AG09319 (cell line): ENCODE measurements at places on chromosomes 12 and 14.

DNA sequence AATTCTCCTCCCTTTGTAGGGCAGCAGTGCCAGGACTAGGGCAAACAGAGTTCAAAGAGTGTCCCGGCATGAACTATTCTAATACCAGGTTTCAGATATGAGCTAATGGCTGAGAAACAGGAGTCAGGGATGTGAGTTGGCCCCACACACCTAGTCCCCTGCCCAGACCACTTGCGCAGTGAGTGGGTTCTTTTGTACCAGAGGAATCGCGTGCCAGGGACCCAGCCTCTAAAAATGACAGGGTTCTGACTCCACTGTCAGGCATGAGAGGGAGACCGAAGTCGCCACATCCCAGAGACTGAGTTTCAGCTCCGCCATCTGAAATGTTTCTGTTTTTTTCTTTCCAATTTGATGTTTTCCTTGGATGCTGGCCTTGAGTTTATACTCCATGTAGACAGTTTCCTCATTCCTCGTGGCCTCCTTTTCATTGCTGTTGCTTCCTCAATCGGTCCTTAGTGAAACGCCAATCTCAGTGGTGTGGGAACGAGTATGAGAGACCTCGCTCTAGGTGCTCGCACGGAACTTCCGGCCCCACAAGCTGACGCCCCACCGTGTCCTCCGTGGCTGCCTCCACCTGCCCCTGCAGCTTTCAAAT lies 31.5 kb downstream of the FBXL14 start:
- no peak for DNase-seq

DNA sequence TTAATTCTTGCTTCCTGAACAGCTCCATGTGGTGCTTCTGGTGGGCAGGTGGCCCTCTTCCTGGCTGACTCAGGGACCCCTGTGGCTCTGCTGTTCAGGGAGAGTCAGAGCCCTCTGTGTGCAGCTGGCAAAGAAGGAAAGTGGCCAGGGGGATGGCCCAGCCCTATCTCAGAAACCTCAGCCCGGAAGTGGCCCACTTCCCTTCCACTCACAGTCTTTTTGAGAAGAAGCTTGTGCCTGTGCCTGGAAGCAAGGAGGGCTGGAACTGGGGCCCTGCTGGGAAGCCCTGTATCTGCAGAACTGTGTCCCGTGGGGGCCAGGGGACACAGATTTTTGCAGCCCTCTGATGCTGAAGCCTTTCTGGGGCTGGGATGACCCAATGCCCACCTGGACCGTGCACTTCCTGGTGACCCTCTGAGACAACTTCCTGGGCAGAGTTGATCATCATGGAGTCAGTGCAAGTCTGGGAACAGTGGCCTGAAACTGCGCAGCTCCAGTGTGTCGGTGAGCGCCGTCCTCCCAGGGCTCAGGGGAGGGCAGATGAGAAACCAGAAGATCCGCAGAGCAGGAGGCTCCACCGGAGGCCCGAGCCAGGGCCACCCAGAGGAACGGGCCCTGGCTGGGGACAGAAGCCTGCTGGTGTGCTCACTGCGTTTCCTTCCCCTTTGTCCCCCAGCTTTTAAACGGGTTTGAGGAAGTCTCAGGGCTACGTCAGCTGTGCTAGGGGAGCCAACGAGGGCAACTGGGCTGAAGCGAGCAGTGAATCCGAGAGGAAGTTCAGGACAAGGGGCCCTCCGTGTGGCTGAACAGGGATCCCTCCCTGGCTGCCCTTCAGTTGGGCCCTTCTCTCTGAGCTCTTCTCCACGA lies 217.4 kb upstream of the RTL1 start:
- no peak for DNase-seq

DNA sequence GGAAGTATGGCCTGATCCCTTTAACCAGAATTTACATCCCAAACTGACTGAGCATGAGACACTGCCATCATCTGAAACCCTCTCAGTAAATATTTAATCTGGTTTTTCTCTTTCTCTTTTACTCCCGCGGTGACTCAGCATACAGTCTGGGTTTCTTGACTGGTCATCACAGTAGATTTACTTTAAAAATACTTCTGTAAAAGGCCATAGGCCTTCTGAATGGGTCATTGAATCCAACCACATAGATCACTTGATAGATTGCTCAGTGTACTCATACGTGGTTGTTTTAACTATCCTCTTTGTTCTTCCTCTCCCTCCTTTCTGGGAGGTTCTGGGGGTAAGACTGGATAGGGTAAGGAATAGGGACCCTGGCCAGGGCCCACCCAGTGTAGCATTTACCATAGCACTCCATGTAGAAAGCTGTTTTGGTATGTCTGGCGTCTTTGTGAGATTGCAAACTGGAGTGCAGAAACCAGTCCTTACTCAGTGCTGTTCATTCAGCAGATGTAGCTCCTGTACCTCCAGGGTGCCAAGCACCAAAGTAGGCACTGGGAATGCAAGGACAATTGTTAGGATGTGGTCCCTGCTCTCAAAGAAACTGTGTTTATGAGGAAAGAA lies 165.7 kb downstream of the SRGAP1 start:
- peak; percentile 44 for DNase-seq

DNA sequence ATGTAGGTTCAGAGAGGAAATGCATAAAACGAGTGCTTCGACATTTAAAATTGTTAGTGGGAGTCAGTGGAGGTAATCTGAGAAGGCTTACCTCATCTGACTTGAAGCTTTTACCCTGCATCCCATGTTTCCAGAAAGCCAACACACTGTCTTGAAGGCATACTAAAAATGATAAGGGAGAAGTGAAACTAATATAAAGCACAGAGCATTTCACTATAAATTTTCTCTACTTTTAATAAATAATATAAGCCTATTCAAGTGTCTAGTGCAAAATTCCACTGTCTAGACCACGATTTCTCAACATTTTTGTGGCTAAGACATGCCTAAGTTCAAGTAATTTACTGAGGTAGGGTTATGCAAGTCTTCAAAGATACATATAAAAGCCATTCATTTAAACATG lies 29.1 kb upstream of the CDKL1 start:
- no peak for DNase-seq

DNA sequence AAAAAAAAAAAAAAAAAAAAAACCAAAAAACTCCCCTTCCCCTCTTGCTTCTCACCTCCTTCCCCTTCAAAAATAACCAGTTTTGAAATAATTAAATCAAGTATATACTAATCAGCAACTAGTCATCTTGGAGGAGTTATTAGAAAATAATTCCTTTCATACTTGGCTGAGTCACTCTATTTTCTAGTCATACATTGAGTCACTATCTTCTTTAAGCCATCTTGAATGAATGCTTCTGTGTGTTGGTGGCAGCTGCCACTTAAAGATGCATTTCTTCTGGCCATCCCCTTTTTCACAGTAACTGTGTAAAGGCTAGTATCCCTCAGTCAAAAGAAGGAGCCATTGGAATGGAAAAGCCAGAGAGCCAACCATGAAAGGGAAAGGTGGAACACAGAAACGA lies 84.2 kb upstream of the TMEM263 start:
- no peak for DNase-seq

DNA sequence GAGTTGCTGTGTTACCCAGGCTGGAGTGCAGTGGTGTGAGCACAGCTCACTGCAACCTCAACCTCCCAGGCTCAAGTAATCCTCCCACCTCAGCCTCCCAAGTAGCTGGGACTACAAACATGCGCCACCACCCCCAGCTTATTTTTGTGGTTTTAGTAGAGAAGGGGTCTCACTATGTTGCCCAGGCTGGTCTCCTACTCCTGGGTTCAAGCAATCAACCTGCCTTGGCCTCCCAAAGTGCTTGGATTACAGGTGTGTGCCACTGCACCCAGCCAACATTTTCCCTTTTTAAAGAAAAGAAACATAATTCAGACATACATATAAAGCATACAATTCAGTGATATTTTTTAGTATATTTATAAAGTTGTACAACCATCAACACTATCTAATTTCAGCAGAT lies 44.4 kb downstream of the RESF1 start:
- no peak for DNase-seq

DNA sequence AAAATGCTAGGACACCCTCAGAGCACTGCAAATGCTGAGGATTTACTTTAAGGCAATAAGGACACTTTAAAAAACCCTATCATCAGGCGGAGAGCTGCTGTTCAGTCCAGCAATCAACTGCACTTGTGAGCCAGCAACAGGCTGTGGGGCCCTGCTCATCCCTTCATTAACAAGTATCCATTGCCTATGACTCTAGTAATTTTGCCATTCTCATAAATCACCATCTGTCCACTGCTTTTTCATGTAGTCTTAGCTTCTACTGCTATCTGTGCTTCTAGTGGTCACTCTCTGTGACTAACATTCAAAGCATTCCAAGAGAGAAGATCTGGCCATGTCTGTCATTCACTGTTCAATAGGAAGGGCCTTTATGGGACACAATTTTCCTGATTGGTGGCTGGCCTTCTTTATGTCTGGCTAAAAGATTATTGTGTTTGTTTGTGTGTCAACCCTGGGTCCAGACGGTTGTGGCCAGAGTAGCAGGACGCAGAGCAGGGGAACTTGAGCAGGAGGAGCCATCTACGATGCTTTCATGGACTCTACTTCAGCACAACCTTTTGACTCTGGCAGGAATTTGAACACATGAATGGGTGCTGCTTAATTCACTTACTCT lies 3.6 kb upstream of the KRAS start:
- DNase-seq: no peak

- peak; percentile 82 for DNase-seq
These were observed 43.2 kb downstream of the PLEKHG7 start for GRCh38 chr12:92745856-92746550.

GRCh38 chr12:53754633-53755264 lies 3.0 kb upstream of the CISTR start:
- DNase-seq: no peak

GRCh38 chr12:127293507-127294310 lies 973.3 kb upstream of the TMEM132C start:
- peak; percentile 28 for DNase-seq

GRCh38 chr12:106139422-106140171 lies 843 bp upstream of the NUAK1 start:
- no peak for DNase-seq

- peak; percentile 58 for DNase-seq
These were observed 61.1 kb downstream of the PITPNM2 start for GRCh38 chr12:123089631-123090353.

GRCh38 chr12:45685680-45686079 lies 43.8 kb upstream of the ARID2 start:
- DNase-seq: no peak
